ENCODE measurements at places on chromosomes 13 and 19. TPM values are rescaled to one million over a fixed set of nuclear protein-coding genes. Genes with fewer than 3 reads are reported as not detected.

- DNase-seq = no peak
Observed at GRCh38 chr19:390386-391206, 18.4 kb downstream of the C2CD4C start.

DNA sequence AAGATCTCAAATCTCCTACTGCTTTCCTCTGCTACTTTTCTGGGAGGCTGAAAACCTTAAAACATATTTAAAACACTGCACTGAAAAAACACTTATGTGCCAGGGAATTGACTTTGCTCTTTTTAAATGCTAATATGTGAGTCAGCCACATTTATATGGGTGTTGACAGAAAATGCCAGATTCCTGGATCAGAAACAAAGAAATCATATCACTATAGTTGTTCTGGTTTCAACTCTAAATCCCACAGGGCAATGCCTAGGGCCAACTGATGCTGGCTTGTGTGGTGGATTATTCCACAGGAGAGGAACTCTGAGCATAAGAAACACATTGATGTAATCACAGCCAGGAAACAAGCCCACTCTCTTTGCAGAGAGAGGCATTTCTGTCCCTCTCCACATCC is 1439.0 kb upstream of the SPRY2 start:
- DNase-seq = no peak

GRCh38 chr19:5042556-5042955 is 73.6 kb downstream of the KDM4B start:
- no peak for DNase-seq

DNA sequence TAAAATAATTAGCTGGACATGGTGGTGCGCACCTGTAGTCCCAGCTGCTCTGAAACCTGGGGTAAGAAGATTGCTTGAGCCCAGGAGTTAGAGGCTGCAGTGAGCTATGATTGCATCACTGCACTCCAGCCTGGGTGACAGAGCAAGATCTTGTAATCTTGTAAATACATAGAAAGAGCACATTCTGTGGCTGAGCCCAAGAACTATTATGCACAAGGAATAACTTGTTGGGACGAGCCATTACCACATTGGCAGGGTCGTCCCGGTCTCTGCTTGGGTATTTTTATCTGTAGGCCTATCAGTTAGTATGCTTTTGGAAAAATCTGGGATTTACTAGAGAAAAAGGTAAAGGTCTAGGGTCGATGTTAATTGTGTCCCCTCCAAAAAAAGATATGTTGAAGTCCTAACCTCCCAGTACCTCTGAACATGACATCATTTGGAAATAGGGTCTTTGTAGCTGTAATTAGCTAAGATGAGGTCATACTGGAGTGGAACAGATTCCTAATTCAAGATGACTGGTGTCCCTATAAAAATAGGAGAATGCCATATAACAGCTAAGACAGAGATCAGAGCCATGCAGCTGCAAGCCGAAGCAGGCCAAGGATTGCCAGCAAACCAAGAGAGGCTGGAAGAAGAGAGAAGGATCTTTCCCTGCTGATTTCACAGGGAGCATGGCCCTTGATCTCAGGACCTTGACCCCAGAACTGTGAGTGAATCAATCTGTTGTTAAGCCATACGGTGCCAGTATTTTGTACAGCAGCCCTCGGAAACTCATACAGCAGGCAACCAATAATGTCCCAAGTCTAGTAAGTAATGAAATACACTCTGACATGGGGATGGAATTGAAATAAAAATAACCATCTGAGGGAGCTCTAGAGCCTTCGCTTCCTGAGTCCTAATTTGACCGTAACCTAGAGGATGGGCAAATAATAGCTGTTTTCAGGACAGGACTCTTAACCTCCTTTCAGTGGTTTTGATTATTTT is 77.0 kb downstream of the TM9SF2 start:
- DNase-seq = no peak

DNA sequence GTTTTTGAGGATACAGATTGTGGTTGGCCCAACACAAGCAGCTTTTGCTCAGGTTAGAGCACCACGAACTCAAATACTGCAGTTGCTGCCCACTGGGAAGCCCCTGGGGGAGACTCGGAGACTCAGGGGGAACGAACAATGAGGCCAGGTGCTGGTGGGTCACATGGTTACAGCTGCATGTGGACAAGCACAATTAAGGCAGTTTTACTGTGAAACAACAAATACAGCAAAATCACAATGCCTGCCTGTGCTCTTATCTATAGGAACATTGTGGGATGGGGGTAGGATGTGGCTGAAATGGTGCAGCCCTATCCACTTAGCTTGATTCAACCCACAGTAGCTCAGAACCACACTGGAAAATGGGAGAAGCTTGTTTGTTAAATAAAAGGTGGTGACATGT is 119.7 kb upstream of the SPATA13 start:
- no peak for DNase-seq

DNA sequence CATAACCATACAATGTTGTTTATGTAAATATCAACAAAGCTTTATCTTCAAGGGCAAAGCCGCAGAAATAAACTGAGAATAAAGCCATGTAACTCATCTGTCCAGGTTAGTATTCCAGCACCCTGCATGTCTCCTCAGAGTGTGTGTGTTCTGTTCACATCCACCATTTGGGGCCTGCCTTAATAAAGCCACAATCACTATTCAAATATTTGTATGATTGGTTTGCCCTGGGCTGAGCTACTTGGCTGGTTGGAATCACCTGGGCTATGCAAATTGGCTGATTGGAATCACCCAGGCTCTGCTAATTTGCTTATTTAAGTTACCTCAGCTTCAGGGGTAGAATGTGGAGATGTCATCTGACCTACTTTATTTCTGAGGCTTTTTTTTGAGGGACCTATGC is 42.4 kb upstream of the ZNF737 start:
- DNase-seq = no peak

GRCh38 chr13:79874396-79875360 is 393.7 kb downstream of the NDFIP2 start:
- DNase-seq = no peak

The ADM5 gene
- not detected for total RNA-seq

The FTL gene
- total RNA-seq = 1,824 TPM
